Activated T-helper 9 cell treated with anti-CD3 and anti-CD28 coated beads, Interleukin-2, amount 50 U/mL, for 16 hours (primary cell): ENCODE measurements at places on chromosomes 6 and 20.

DNA sequence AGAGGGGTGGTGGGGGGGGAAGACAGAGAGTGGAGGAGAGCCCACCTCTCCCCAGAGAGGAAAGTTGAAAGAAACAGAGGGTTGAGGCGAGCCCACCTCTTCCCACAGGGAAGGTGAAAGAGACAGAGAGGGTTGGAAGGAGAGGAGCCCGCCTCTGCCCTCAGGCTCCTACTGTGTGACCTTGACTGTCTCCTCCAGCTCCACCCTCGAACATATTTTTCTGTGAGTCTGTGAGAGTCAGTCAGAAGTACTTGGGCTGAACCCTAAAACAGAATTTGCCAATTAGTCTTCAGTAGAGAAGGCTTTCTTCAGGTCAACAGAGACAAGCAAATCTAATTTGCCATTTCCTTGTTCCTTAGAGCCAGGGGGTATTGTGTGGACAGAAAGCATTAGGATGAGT is 153.7 kb upstream of the SNX9 start:
- DNase-seq = no peak

DNA sequence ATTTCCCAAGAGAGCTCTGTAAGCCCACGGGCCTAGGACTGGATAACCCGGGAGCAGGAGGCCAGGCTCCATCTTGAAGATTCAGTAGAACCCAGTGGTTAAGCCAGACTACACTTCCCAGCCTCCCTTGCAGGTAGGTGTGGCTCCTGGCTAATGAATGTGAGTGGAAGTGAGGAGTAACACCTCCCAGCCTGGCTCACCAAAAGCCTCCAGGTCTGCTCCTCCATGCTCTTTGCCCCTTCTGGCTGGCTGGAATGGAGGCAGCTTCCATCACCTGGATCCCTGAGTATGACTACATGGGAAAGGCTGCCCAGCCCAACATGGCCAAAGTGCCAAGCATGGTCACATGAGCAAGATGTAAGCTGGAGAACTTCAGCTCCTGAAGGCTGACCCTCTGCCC is 9.7 kb downstream of the LRRN4 start:
- no peak for DNase-seq

GRCh38 chr6:143505111-143505510 is 6.4 kb downstream of the FUCA2 start:
- DNase-seq = no peak

GRCh38 chr6:108541843-108542759 is 18.6 kb upstream of the FOXO3 start:
- peak; percentile 56 for DNase-seq

DNA sequence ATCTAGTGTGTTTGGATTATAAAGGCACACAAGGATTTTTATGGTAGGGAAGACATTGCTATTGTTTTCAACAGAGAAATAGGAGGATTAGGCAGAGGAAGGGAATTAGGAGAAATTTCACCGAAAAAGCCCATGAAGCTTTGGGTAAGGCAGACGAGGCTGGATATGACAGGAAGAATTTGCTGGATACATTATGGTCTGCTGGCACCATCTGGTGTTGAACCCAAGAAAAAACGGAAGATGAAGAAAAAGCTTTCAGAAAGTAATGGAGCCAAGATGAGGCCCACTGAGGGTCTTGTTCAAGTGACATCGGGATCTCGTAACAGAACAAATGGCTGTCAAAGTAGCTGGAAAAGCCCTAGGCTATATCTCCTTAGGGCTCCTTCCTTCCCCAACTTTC is 56.5 kb downstream of the OR2J2 start:
- no peak for DNase-seq

- DNase-seq = no peak
These were observed 2.0 kb downstream of the DXO start for GRCh38 chr6:31969712-31970603.

- no peak for DNase-seq
These were observed 33.2 kb upstream of the OCSTAMP start for GRCh38 chr20:46583411-46584214.

DNA sequence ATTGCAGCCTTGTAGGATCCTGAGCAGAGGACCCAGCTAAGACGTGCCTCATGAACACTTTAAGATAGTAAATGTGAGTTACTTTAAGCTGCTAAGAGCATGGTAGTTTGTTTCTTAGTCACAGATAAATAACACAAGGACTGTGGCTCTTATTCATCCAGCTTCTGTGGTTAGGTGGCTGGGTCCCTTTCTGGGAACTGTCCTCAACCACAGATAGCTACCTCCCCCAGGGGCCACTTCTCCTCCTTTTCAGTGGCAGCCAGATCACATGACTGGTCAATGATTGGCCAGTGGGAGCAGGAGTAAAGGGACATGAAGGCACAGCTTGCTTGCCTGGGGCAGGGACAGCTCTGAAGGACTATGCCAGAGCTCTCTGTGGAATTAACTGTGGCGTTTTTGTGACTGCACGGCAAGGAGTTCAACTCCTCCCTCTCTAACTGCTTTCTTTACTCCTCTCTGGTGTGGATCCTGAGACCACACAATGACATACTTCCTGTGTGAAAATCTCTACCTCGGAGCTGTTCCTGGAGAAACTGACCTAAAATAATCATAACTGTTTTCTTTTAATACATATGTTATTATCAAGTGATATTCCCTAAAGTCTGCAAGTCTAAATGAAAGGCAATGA is 76.5 kb downstream of the NRN1 start:
- DNase-seq = no peak
